ENCODE measurements at places on chromosomes 6 and 20. TPM values are rescaled to one million over a fixed set of nuclear protein-coding genes. Genes with fewer than 3 reads are reported as not detected.

DNA sequence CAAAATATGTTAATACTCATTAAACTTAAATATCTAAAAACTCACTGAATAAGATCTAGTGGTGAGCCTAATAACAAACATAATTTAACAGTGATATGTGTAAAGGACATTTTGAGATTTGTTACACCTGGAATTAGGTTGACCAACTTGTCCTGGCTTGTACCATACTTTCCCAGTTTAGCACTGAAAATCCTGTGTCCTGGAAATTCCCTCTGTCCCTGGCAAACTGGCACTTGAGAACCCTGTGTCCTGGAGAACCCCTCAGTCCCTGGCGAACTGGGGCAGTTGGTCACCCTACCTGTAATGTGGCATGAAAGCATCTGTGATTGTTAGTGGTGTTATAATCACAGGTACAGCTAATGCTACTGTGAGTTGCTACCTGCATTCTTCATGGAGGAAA lies 6.9 kb upstream of the PRND start:
- DNase-seq, result no peak

DNA sequence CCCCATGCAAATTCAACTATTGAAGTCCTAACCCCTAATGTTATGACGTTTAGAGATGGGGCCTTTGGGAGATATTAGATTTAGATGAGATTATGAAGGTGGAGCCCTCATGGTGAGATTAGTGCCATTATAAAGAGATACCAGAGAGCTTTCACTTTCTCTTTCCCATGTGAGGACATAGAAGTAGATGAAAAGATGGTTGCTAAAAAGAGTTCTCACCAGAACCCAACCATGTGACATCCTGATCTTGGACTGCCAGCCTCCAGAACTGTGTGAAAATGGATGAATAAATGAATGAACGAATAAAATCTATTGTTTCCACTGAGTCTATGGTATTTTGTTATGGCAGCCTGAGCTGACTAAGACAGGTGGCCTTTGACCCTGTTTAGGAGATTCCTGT lies 50.6 kb upstream of the FBXO30 start:
- DNase-seq, result no peak

GRCh38 chr6:90194371-90194841 lies 102.2 kb downstream of the BACH2 start:
- DNase-seq, result no peak

- no peak for DNase-seq
These were observed 14.8 kb downstream of the AKAP12 start for GRCh38 chr6:151254451-151255081.

DNA sequence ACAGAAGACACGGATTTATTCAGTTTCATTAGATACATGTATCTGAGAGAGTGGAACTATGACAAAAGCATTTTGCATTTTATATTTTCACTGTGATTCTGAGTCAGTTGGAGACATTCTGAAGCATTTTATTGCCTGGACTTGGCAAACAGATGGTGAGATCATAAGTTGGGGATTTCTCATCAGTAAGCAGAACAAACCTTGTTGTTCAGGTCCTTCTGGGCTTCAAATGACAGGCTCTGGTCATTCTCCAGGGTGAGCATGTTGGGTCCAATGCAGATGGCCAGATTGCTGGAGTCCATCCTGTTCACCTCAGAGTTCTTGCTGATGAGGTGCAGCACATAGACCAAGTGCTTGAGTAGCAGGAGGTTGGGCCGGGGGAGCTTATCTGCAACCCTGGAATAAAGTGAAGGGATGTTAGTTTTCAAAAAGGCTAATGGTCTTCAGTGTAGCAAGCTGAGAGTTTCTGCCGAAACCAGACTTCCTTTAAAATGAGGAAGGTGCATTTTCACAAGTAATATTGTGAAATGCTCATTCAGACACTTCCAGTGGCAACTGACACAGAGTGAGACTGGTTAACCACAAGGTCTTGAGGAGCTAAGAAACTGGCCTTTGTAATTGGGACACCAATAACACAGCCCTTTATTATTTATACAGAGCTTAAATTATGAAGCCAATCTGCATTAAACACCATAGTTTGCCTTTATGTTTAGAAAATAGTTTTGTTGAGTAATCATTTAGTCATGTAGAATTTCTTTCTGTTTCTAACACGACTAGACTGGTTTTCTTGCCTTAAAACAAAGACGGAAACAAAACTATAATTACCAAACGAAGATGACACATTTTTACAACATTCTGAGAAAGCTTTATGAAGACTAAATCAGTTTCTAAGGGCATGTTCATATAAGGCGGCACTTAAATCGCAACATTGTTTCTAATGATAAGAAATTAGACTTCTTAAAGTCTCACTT lies 5.6 kb downstream of the TAGAP start:
- DNase-seq, result no peak

- DNase-seq, result no peak
These were observed 703.2 kb downstream of the HDGFL1 start for GRCh38 chr6:23272536-23272935.

- peak; percentile 17 for DNase-seq
These were observed 227.3 kb downstream of the ERMARD start for GRCh38 chr6:169978615-169979161.

GRCh38 chr20:18986146-18986830 lies 172.7 kb downstream of the SCP2D1 start:
- no peak for DNase-seq

DNA sequence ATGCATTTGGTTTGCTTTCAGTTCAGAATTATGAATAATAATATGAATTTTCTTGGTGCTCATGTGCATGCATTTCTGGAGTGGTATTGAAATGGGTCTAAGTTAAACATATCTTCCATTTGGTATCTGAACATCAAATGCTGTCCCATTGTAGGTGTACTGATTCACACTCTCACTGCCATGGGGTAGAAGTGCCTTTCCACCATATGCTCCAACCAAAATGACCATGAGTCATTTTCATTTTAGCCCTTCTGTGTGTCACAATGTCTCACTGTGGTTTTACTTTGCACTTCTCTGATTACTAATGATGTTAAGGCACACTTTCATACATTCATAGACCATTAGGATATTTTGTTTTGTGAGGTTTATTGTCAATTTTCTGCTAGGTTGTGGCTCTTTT lies 211.9 kb downstream of the HAO1 start:
- DNase-seq, result no peak

- DNase-seq, result no peak
These were observed 263.0 kb downstream of the SMOC2 start for GRCh38 chr6:168703990-168704389.

- no peak for DNase-seq
These were observed 107.2 kb downstream of the FOXC1 start for GRCh38 chr6:1716868-1717267.

DNA sequence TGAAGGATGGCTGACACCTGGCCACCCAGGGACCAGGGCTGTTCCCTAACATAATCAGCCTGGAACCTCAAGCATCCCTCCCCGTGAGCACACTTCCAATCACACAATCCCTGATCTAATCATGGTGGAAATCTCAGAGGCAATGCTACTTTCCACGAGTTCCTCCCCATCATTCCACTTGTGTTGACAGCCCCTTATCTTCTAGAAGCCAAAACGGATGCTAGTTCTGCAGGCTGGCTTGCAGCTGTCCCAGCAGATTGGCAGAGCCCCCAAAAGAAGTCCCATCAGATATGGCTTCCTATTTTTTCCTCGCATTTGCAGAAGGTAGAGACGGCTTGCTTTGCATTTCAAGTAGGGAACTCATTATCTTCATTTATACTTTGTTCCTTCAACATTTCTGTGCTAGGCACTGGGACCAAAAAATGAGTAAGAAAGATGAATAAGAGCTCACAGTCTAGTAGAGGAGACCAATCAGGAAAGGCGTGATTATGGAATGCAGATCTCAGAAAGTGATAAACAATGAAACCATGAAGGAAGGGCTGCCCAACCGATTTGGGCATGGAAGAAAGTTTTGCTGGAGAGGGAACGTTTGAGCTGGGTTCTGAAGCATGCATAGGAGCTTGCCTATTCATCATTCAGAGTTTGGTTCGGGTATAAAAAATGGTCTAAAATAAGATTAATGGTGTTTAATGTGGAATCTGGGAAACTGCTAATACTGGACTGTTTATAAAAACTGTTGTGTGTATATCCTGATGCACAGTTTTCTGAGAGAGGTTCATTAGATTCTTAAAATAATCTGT lies 44.6 kb upstream of the TBC1D7 start:
- DNase-seq, result no peak

- no peak for DNase-seq
These were observed 133.2 kb downstream of the PHACTR1 start for GRCh38 chr6:12849809-12850198.

DNA sequence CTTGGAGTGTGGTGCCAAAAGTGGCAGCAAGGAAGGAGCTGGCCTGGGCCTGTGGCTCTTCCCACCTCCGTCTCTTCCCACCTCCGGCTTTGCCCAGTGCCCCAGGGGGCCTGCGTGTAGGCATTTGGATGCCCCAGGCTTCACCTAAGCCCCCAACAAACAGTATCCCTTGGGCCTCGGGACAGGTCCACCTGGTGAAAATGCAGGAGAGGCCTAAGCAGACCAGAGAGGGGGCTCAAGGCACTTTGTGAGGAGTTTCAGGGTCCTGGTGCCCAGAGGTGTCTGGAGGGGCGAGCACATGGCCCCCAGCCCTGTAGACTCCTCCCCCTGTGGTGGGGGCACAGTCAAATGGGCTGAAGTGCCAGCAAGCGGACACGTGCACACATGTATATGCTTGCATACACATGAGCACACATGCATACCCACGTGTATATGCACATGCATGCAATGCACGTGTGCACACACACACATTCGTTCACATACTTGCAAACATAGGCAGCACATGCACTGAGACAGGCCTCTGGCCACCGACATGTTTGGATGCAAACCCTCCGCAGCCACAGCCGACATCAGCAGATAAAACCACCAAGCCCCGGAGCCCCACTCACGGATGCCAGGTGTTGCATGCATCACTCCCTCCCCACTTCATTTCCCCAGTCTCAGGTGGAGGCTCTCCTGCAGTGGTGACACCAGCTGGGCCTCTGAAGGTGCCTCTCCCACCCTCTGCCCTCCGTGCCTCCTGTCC lies 124.5 kb downstream of the TAF4 start:
- no peak for DNase-seq

DNA sequence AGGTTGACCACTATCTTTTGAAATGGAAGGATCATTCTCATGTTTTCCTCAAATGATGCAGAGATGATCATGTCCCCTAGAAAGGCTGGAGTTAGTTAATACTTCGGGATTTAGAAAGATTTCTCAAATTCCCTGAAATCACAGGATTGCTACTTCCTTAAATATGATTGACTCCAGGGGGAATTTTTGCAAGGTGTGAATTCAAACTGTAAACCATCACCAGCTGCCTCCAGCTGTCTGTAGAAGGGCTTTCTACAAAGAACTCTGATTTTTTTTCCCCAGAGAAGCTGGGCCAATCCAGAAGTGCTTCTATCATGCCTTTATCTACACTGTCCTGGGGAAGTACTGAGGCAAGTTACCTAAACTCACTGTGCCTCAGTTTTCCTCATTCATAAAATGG lies 114.5 kb downstream of the EDN1 start:
- DNase-seq, result no peak

- DNase-seq, result no peak
These were observed 44.4 kb downstream of the FYN start for GRCh38 chr6:111828809-111829208.

DNA sequence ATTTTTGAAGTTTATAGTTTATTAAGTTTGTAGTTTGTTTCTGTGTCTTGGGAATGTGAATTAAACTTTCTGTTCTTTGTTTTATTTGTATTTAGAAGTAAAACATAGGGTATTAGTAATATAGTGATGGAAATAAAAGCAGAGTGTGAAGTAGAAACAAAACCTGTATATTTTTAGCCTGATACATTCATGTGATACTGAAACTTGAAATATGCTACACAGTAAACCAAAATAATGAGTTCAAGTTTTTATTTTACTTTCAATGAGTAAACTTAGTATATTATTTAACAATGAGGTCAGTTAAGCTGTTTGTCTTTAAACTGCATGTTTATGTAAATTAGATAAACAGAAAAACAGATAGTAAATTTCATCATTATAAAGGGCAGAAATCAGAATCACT lies 1592.6 kb downstream of the GRIK2 start:
- no peak for DNase-seq

DNA sequence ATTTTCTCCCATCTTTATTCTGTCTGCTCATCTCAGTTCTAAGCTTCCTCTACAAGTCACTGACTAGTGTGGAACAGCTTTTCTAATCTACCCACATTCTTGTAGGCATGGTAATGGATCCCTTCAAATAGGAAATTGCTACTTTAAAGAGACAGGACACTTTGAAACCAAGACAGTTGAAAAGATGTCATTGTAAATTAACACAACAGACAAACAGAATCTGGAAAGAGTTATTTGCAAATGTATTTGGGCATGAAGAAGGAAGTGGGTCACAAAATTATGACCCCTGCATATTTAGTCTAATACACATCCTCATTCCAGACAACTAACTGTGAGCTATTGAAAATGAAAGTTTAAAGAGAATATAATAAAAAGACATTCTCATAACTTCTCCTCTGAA lies 298.2 kb upstream of the MARCKS start:
- no peak for DNase-seq

DNA sequence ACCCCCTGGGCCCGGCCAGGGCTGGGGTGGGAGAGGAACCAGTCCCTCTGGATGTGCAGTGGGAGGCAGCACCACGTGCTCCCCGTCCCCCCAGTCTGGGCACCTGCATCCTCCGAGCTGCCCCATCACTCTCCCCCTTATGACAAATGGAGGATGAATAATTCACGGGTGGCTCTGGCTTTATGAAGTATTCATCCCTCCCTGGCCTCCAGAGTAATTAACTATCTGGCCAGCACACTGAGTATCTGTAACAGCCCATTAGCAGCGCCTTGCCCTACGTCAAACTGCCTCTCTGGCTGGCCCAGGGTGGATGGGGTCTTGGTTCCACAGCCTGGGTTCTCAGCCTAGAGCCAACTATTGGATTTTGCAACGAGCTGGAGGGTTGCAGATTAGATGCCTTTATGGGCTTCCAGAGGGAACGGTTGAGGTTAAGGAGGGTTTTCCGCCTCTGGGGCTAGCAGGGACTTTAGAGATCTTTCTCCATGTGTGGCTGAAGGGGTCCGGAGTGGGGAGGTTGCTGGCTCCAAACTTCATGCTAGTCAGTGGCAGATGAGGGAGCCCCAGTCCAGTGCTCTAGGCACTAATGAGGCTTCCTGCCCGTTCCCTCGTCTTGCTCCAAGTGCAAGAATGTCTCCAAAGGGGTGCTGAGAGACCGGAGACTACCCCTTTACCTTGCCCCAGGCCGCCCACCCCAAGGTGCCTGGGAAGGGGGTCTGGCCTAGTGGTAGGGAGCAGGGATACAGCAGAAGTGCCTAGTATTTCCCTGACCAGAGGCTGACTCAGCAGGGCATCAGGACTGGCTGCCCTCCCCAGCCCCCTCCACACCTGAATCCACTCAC lies 53.5 kb upstream of the MLN start:
- DNase-seq, result no peak

The MPIG6B gene
- not detected for total RNA-seq

The TPD52L1 gene
- not detected for total RNA-seq

The RPP21 gene
- total RNA-seq, result 36.7 TPM

The TMEM30A gene
- total RNA-seq, result 88.3 TPM

The ID1 gene
- total RNA-seq, result 92.0 TPM

The TCP11 gene
- not detected for total RNA-seq

The CCDC170 gene
- not detected for total RNA-seq

The FKBP5 gene
- 10.6 TPM for total RNA-seq

The POPDC3 gene
- 10.9 TPM for total RNA-seq

The NMBR gene
- not detected for total RNA-seq

The PGC gene
- not detected for total RNA-seq

The PBX2 gene
- total RNA-seq, result 105 TPM

The ADAM33 gene
- total RNA-seq, result 0.27 TPM

The NKAPL gene
- total RNA-seq, result 0.69 TPM

Data from glutamatergic neuron (in vitro differentiated cells).